Placental pericyte (primary cell): ENCODE measurements at places on chromosomes 11 and 22. TPM values are rescaled to one million over a fixed set of nuclear protein-coding genes. Genes with fewer than 3 reads are reported as not detected.

TRIM21 gene
- 15.8 and 31.2 TPM in 2 replicates for total RNA-seq

FOLH1 gene
- total RNA-seq: 0.29 TPM in 1 of 2 replicates, not detected in the other

VWCE gene
- 1.1 TPM in 2 replicates for total RNA-seq

LUZP2 gene
- total RNA-seq: not detected in 2 replicates

ATP6V1E1 gene
- total RNA-seq: 122 and 218 TPM in 2 replicates

HEPHL1 gene
- 4.4 TPM in 1 of 2 replicates, not detected in the other for total RNA-seq

SNX32 gene
- total RNA-seq: 0.44 TPM in 1 of 2 replicates, not detected in the other

AIFM3 gene
- total RNA-seq: under 0.01 and 0.22 TPM in 2 replicates

TLCD5 gene
- total RNA-seq: 6.6 and 16.0 TPM in 2 replicates

MRGPRX4 gene
- not detected in 2 replicates for total RNA-seq

LRRC74B gene
- total RNA-seq: 0.14 TPM in 1 of 2 replicates, not detected in the other

CATSPERZ gene
- total RNA-seq: 0.44 TPM in 1 of 2 replicates, not detected in the other

SCGB1A1 gene
- total RNA-seq: not detected in 2 replicates

OR4C45 gene
- not detected in 2 replicates for total RNA-seq

F2 gene
- not detected in 2 replicates for total RNA-seq

PGR gene
- under 0.01 and 1.6 TPM in 2 replicates for total RNA-seq

CD3E gene
- not detected in 2 replicates for total RNA-seq

CBLIF gene
- total RNA-seq: not detected in 2 replicates

POU2AF1 gene
- total RNA-seq: not detected in 2 replicates

TMEM45B gene
- not detected in 2 replicates for total RNA-seq

HBB gene
- total RNA-seq: not detected in 2 replicates

FXYD2 gene
- total RNA-seq: 0.22 TPM in 1 of 2 replicates, not detected in the other

ANO1 gene
- 1.3 TPM in 1 of 2 replicates, not detected in the other for total RNA-seq

CCDC15 gene
- 0.66 and 7.9 TPM in 2 replicates for total RNA-seq

MSANTD2 gene
- total RNA-seq: 5.9 and 25.6 TPM in 2 replicates

RTN4RL2 gene
- under 0.01 TPM in 1 of 2 replicates, not detected in the other for total RNA-seq
